ENCODE measurements at places on chromosomes 4 and X. TPM values are rescaled to one million over a fixed set of nuclear protein-coding genes. Genes with fewer than 3 reads are reported as not detected.
A peak's percentile ranks its signal among the peaks of the same experiment; 100 is the strongest.

GRCh38 chrX:104707572-104707971 lies 141.6 kb downstream of the IL1RAPL2 start:
- no peak for DNase-seq

DNA sequence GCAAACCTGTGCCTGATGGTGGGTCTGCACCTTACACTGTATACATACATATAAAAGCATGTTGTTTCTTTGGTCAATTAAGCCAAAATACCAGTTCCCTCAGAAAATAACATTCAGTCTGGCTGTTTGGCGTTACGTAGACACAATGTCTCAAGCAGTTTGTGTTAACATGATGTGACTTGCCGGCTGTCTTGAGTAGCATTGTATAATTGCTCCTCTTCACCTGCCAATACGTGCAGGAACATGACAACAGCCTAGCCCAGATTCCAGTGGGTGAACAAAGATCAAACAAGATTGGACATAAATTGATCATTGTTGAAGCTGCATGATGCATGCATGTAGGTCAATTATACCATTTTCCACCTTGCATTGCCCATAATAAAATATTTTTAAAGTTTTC lies 102.3 kb downstream of the F11 start:
- no peak for DNase-seq

DNA sequence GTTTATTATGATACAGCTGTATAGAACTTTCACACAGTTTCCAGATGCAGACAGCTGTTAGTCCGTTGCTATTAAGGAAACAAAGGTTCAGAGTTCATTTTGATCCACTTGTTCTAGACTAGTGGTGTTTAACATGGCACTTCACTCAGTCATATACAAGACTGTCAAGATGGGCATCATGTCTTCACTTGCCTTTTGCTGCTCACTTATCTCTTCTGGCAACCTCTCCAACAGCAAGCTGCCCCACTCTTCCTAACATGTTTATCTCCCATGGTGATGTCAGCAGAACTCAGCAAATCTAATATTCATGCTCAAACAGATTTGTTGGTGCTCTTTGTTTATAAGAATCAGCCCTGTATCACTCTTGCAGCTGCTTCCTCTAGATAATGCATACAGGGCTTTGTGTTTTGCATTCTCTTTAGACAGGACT lies 236.2 kb upstream of the HAND2 start:
- peak; percentile 37 for DNase-seq

Gene NXF2
- polyA plus RNA-seq: 0.71 TPM

- DNase-seq: peak; percentile 90
These were observed 35.2 kb downstream of the SEPTIN11 start for GRCh38 chr4:76984788-76985211.

DNA sequence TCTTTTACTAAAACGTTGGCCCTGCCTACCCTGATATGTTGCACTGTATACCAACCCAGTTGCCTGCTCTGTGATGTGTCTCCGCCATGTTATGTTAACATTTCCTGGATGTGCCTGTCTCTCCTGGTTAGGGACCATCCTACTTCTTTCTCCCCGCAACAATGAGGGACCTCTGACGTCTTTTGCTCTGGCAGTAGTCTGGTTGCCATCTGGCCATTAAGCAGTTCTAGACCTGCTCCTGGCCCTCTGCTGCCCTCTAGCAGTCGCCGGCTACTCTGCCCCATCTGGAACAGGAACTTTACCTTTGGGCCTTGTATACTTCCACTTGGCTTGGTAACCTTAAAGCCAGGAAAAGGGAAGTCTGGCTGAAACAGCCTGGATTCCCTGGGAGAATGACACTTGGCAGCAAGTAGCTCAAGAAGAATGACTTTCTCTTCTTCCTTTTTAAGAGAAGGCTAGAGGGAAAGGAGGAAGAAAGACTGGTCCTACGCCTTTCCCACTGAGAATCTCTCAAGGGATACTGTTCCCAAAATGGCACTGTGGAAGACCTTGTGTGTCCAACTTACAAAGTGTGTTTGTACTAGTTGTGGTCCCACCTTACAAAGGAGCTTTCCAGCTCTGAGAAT lies 63.5 kb downstream of the GPC3 start:
- no peak for DNase-seq

DNA sequence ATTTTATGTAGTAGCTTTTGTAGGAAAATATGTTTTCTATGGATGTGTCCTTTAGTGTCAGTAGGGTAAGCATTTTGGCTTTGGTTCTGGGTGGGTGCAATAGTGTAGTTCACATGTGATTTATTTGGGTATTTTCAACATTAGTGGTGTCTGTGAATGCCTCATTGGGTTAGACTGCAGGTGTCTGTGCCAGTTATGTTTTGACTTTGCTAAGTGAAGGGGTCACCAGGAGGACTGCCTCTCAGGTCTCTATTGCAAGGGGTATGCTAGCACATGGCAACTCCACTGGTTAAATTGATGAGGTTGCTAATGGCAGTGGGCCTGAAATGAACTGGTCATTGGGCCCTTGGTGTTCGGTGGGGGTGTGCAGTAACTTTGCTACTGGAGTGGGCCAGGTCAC lies 467.1 kb downstream of the NAF1 start:
- DNase-seq: no peak

Gene CDS1
- 28.2 TPM for polyA plus RNA-seq

- no peak for DNase-seq
These were observed 55.9 kb upstream of the RASSF6 start for GRCh38 chr4:73676136-73676535.

- no peak for DNase-seq
These were observed 76.7 kb upstream of the ARHGAP24 start for GRCh38 chr4:85398276-85398675.

- peak; percentile 96 for DNase-seq
These were observed 175.5 kb downstream of the DHRSX start for GRCh38 chrX:2325076-2325784.

- no peak for DNase-seq
These were observed 103.1 kb upstream of the DCLK2 start for GRCh38 chr4:149975172-149975571.

Gene EOLA1
- 24.1 TPM for polyA plus RNA-seq

GRCh38 chrX:39898147-39898546 lies 199.6 kb downstream of the BCOR start:
- DNase-seq: no peak

GRCh38 chr4:38523524-38524448 lies 140.2 kb upstream of the KLF3 start:
- no peak for DNase-seq

Gene PRDM8
- 1.5 TPM for polyA plus RNA-seq

Gene ZNF732
- polyA plus RNA-seq: 4.9 TPM

- DNase-seq: peak; percentile 70
These were observed 2184.4 kb upstream of the TENM3 start for GRCh38 chr4:180058691-180059215.

DNA sequence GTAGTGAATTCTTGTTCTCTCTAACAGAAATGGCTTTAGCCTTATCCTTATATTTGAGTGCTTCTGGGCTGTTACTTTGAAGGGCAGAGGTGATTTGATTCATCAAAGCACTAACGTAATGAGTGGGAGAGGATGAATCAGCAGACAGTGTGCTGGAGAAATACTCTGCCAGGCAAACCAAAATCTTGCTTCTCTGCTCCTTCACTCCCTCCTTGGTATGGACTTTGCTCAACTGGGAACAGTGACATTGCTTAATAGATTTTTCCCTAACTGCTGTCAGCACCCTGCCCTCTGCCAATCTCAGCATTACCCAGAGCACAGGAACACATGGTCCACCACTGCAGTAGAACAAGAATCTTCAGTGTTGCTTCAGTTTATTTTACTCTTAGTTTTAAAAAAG lies 56.0 kb downstream of the PDLIM5 start:
- DNase-seq: no peak

Gene ADH7
- not detected for polyA plus RNA-seq

Gene CT45A1
- not detected for polyA plus RNA-seq

- DNase-seq: no peak
These were observed 67.9 kb downstream of the GAB1 start for GRCh38 chr4:143404555-143404954.

DNA sequence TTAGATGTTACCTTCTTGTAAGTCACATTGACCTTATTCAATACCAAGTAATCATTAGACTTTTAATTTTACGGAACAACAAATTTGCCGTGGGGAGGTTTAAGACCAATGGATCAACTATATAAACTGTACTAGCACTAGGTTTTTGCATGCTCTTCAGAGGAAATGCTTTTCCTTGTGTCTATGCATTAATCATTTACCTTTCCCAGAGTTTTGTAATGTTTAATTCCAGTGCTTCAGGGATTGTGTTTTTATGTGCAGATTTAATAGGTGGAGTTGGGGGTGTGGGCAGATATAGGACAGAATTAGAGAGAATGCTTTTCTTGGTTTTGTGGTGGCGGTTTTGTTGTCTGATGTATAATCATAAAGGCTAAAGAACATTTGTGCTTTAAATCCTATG lies 76.0 kb upstream of the SMARCA5 start:
- no peak for DNase-seq

Gene UCP1
- 0.25 TPM for polyA plus RNA-seq

GRCh38 chrX:17805120-17805519 lies 56.0 kb downstream of the RAI2 start:
- no peak for DNase-seq

Gene SLC10A4
- polyA plus RNA-seq: 0.38 TPM

Gene HELT
- not detected for polyA plus RNA-seq

Gene CXorf49
- polyA plus RNA-seq: not detected

- DNase-seq: no peak
These were observed 9.0 kb downstream of the BMP3 start for GRCh38 chr4:81039351-81039972.

Gene SLITRK4
- 17.9 TPM for polyA plus RNA-seq

GRCh38 chrX:154059729-154060245 lies 37.7 kb downstream of the MECP2 start:
- DNase-seq: no peak

Gene ADAD1
- polyA plus RNA-seq: not detected

Gene RAI2
- polyA plus RNA-seq: 9.5 TPM

Gene NLGN4X
- 11.9 TPM for polyA plus RNA-seq

DNA sequence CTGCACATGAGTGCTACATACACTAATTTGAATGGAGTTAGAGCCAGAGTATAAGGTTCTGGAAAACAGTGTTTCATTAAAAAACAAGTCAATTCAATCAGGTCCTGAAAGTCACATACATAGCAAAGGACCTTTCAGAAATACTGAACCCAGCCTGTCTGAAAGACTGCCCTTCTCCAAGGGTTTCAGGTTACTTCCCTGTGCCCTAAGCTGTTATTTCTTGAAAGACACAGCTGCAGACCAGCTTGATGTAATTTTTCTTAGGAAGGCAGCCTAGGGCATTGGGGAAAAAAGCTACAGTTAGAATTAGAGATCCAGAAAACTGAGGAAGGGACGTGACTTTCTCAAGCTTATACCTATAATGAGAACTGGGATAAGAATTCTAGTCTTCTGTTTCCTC lies 155.9 kb upstream of the MAOA start:
- DNase-seq: peak; percentile 10

GRCh38 chr4:153142700-153143438 lies 61.4 kb upstream of the TRIM2 start:
- peak; percentile 83 for DNase-seq

- no peak for DNase-seq
These were observed 48.3 kb upstream of the WDR1 start for GRCh38 chr4:10164877-10165283.

GRCh38 chrX:111881715-111882114 lies 5.7 kb downstream of the TRPC5OS start:
- DNase-seq: no peak

Gene ENPEP
- polyA plus RNA-seq: 222 TPM

- no peak for DNase-seq
These were observed at the start of gene KLF8 for GRCh38 chrX:56232221-56233082. Gene KLF8 (plus strand): TSS chrX:56232356. CDS start chrX:56233335, 979 bp downstream.

GRCh38 chr4:144280688-144281087 lies 140.2 kb upstream of the GYPA start:
- no peak for DNase-seq

Gene ARSD
- polyA plus RNA-seq: 58.8 TPM

- no peak for DNase-seq
These were observed 46.5 kb downstream of the CWH43 start for GRCh38 chr4:49032440-49033161.

All from left kidney (tissue), 8 donors.